AG04449 (cell line): ENCODE measurements at places on chromosomes 1 and 21.

DNA sequence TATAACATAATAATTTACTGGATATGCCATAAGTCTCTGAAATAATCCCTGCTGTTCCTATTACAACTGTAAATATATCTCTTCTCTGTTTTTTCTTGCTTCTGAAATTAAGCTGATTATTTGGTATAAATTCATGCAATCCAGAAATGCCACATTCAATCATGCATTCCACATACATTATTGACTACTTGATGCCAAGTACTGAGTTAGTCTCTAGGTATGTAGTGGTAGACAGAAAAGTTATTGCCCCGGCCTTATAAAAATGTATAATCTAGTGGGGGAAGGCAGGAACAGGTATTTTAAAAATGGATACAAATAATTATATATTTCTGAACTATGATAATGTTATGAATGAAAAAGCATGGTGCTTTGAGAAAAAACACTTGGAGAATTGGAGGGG is 338.6 kb upstream of the SNX7 start:
- no peak for DNase-seq

DNA sequence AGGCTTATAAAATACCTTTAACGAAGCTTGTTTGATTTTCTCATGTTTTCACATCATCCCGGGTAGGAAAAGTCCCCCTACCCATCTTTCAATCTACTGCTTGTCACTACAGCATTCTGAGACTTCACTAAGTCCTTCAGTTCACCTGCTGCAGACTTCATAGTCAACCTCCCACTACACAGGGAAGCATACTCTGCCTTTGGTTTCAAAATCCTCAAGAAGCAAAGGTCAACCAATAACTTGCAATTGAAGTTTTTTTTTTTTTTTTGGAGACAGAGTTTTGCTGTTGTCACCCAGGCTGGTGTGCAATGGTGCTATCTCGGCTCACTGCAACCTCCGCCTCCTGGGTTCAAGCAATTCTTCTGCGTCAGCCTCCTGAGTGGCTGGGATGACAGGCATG is 4.7 kb upstream of the PTPN22 start:
- no peak for DNase-seq

DNA sequence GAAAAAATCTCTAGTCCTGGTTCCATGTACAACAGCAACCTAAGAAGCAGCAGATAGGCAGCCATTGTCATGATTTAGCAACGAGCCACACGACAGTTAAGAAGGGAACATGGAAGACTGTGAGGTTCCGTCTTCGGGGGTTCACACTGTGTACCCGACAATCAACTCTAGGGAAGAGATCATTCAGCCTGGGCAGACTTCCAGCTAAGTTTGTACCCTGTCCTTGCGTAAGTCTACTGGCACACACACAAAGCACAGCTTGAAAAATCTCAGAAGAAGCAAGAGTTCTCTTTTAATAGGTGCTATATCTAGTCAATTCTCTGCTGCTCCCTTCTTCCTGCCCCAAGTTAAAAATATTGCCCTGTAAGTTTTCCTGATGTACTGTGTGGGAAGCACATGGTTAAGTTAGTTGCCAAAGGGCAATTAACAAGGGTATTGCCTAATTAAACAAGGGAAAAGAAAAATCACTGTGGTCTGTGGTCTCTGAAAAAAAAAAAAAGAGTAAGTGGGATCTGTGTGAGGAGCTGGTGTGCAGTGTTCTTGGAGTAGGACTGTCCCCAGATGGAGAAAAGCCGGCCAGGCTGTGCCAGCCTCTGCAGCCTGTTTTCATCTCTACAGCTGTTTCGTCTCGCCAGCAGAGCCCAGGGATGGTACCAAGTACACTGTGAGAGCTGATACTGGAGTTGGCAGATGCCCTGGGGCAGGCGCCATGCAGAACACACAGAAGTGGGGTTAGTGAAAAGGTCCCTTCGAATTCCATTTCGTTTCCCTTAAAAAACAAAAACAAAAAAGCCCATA is 6.4 kb upstream of the MYBPHL start:
- no peak for DNase-seq

DNA sequence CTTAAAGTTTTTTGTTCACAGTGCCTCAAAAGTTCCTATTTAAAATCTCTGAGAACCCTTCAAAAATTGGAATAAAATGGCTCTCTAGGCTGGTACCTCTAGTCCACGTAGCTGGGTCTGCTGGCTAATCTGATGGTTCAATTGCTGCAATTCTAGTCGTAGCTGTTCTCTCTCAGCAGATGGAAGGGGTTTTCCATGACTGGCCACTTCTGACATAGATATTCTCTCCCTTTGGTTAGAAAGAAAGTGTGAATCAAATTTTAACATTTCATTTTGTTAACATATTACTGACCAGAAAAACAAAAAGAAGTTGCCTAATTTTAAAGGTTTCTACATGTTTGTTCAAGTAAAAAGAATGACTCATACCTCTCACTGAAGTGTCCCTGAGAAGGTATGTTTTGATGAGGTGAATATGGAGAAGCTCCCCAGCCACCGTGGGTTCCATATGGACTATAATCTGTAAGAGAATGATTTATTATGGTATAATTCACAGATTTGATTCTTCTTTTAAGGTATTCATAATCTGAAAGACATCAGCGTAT is 29.3 kb upstream of the SERPINC1 start:
- DNase-seq, result no peak

DNA sequence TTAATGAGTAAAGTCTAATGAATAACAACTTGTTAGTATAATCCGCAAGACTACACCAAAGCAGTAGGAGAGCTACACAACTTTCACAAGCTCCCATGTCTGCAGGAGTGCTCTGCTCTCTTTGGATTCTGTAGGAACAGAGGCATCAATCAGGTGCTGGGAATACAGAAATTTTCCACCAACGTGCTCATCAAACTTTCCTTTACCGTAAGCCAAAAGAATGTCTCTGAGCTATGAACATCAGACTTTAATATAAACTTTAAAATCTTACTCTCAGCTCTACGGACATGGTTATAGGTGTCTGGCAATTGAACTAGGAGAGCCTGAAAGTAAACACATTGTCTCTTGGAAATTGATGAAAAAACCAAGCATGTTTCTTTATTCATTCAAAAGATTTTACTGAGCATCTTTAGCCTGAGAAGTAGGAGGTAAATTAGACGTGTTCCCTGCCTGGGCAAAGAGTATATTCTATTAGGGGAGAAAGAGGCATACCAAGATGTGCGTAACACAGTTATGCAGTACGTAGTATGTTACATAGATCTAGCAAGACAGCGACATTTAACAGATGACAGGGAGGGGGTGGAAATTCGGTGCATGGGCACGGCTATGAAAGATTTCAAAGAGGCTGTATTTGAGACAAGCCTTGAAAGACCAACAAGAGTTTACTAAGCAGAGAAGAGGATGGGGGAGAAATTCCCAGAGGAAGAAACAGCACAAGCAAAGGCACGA is 85.2 kb downstream of the TM2D1 start:
- no peak for DNase-seq

DNA sequence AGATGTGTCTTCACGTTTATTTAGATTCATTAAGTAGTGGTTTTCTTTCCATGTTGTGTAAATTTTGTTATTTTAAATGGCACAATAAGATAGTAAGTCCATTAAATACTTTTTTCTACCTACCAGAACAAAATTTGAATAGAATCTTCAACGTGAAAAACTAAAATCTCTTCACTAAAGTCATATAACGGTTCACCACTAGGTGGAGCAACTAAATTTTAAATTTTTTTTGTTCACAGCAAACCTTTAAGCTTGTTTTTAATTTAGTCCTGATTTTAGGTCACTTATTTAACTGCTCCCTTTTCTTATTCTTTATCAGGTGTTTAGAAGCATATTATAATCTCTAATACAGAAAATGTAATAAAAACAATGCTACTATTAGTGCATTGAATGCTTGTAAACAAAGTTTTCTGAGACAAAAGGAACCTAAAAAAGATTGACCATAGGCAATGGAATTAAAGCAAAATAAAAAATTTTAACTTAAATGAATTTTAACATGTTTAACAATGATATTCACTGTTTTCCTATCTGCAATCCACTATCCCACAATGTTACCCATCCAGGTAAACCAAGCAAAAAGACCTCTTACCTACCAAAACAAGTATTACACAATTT is 28.3 kb upstream of the PKN2 start:
- no peak for DNase-seq

GRCh38 chr1:91877574-91878208 is 8.3 kb downstream of the TGFBR3 start:
- no peak for DNase-seq

DNA sequence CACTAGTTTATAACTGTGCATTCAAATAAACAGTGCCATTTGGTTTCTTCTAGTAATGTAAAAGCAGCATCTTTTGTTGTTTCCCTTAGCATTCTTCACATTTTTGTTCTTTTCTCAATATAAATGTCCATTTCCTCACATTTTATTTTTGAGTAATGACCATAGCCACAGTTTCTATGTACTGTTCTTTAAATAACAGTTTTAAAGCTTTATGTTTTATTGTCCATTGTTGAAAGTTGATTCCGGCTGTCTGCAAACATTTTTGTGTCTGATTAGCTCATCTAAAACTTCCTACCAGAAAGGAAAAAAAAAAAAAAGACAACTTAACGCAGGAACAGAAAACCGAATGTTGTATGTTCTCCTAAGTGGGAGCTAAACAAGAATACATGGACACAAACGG is 139.7 kb downstream of the MAGI3 start:
- no peak for DNase-seq

DNA sequence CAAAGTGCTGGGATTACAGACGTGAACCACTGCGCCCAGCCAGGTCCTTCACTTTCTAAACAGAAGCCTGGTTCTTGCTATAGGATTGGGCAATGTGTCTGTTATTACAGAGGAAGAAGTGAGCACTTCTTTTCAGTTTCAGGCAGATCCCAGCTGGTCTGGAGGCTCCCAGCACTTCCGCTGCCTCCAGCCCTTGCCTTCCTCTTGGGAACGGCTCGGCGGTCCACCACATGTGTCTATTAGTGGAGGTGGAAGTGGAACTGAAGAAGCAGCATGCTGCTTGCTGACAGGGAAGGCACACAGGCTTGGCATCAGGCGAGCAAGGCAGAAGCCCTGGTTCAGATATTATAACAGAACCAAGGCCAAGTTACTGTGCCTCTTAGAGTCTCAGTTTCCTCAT is 17.0 kb downstream of the MKNK1 start:
- no peak for DNase-seq
